ENCODE measurements at places on chromosomes 5 and 9. TPM values are rescaled to one million over a fixed set of nuclear protein-coding genes. Genes with fewer than 3 reads are reported as not detected.
A peak's percentile ranks its signal among the peaks of the same experiment; 100 is the strongest.

DNA sequence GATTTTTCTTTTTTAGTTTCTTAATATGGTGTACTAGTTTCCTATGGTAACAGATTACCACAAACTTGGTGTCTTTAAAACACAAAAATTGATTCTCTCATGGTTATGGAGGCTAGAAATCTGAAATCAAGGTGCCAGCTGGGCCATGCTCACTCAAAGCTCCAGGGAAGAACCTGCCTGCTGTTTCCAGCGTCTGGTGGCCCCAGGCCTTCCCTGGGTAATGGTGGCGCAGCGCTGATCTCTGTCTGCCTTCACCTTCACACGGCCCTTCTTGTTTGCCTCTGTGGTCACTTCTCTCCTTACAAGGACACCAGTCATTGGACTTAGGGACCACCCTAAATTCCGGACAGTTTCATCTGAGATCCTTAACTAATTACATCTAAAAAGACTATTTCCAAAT is 70.5 kb upstream of the GFPT2 start:
- no peak for DNase-seq

DNA sequence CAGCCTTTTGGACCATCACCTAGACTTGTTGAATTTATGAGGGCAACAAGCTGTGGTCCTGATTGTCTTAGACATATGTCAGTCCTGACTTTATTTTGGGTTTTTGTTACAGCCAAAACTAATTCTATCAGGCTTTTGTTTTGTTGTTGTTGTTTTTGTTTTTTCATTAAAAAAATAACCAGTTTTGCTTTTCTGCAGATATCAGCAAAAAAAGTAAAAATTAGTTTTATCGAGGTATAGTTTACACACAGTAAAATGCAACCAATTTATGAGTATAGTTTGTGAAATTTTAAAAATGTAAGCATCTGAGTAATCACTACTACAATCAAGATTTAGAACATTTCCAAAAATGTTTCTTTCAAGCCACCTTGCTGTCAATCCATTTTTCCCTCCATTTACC is 48.9 kb downstream of the WDR70 start:
- no peak for DNase-seq

The AMBP gene
- polyA plus RNA-seq = 664 TPM

- no peak for DNase-seq
These were observed 71.2 kb upstream of the TAF1L start for GRCh38 chr9:32706725-32707100.

The CER1 gene
- polyA plus RNA-seq = not detected

- peak; percentile 62 for DNase-seq
These were observed 56.1 kb downstream of the IRX2 start for GRCh38 chr5:2695200-2695891.

DNA sequence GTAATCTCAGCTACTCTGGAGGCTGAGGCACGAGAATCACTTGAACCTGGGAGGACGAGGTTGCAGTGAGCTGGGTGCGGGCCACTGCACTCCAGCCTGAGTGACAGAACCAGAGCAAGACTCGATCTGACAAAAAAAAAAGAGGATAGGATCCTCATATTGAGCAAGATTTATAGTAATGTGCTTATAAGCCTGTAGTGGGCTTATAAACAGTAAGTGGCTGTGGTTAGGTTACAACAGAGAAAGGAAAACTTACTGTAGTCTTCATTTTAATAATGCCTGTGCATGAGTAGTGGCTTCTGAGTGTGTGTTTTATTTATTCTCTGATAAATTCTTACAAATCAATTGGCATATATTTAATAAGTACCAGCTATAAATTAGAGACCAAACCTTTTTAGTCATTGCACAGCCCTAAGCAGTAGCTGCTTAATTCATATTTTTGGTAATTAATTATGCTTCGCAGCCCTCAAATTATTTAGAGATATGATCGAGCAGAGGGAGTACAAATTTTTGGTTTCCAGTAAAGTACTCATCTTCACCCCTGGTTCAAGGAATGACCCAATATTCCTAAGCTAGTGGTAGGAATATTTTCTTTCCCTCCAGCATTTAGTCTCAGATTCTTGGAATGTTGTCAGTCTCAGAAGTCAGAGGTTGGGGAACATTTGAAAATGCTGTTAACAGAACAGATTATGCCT is 73.8 kb upstream of the KLF9 start:
- DNase-seq = no peak

The SLC25A2 gene
- polyA plus RNA-seq = not detected

- DNase-seq = peak; percentile 34
These were observed 915 bp downstream of the HSDL2 start for GRCh38 chr9:112380825-112381221.

The ARL10 gene
- 4.4 TPM for polyA plus RNA-seq

DNA sequence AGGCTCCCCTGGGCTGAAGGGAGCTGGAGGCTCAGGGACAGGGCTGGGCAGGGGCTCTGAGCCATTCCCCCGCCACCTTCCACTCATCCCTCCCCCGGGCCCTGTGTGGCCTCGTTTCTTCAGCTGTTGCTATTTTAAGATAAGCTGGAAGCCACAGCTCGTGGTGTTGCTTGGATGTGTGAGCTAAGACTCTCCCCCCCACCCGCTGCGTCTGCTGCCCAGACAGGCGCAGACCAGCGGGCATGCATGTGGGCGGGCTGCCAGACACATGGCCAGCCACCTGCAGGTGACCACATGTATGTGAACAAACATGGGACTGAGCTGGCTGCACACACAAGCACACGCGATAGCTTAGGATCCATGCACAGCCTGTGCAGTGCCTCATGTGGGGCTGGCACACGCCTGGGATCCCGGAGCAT is 8.7 kb downstream of the SNCB start:
- DNase-seq = no peak

The TPPP gene
- 5.2 TPM for polyA plus RNA-seq

GRCh38 chr5:153964191-153964879 is 74.4 kb downstream of the FAM114A2 start:
- DNase-seq = no peak

The PCDHB7 gene
- 0.56 TPM for polyA plus RNA-seq

DNA sequence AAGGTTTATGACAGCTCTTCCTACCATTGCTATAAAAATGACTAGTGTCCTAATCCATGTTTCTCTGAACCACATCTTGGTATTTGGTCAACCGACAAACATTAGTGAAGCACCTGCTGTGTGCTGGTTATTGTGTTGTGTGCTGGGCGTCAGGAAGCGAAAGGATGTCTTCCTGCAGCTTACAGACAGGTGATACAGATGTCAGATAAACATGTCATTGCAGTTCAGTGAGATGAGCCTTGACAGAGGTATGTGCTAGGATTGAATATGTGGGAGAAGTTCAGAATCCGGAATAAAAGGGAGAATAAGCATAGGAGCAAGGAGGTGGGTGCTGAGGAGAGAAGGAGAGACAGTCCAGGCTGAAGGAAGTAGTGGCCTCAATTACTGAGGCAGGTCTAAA is 20.3 kb upstream of the CTNNA1 start:
- no peak for DNase-seq

GRCh38 chr9:18997151-18997550 is 35.9 kb downstream of the SAXO1 start:
- no peak for DNase-seq

DNA sequence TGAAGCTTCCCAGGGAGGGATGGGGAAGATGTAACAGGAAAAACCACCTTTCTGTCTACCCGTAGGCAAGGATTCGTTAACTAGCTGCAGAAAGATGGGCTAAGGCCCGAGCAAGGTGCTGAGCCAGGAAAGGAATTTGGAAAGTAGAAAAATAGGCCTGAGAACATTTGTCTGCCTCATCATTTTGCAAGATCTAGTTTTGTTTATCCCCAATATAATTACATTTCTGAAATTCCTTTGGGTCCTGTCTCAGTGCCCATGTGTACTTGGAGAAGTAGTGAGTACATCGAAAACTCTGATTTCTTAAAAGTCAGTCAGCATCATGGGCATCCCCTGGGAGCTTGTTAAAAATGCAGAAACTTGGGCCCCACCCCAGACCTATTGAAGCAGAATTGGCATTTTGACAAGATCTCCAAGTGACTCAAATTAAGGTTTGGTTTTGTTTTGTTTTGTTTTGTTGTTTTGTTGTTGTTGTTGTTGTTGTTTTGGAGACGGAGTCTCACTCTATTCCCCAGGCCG is 52.1 kb upstream of the CEMIP2 start:
- no peak for DNase-seq

The OXCT1 gene
- polyA plus RNA-seq = 12.4 TPM

GRCh38 chr5:158634714-158635113 is 465.0 kb downstream of the EBF1 start:
- DNase-seq = no peak

The LHX3 gene
- polyA plus RNA-seq = not detected

The IL31RA gene
- polyA plus RNA-seq = 0.17 TPM

The PCDHB9 gene
- polyA plus RNA-seq = 1.0 TPM

DNA sequence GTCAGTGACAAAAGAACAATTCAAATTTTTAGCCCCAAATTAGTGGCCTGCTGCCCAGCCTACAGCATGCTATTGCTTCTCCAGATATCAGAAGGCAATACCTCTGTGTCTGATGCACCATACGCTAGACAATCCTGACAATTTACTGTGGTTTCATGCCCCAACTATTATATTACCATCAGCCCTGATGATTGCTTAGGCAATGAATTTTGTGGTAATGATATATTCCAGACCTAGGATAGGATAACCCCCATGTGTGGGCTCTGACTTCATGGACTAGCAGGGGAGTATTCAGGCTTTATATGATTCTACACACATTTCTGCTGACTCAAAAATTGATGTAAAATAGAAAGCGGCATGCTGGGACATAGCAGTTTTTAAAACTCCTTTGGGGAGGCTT is 168.7 kb upstream of the FST start:
- DNase-seq = no peak

The TAS2R1 gene
- not detected for polyA plus RNA-seq

The KCNN2 gene
- polyA plus RNA-seq = 6.4 TPM
